Cortex of kidney (tissue), 1 donor: ENCODE measurements at places on chromosomes 16 and 17.

GRCh38 chr16:82874672-82875071 lies 247.9 kb downstream of the CDH13 start:
- DNase-seq = no peak

DNA sequence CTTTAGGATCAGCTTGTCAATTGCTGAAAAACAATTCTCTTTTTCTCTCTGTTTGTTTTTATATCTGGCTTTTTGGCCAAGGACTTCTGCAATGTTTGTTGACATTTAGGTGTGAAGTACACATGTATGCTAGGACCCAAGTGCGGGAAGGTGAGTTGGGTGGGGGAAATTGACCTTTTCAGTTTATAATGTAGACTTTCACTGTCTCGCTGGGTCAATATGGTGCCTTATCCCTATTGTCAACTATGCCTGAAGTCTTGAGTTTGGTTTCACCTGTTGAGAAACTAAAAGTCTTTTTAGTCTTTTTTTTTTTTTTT lies 9.5 kb downstream of the WWP2 start:
- DNase-seq = no peak

GRCh38 chr17:64531955-64532371 lies 25.2 kb downstream of the CEP95 start:
- DNase-seq = no peak

DNA sequence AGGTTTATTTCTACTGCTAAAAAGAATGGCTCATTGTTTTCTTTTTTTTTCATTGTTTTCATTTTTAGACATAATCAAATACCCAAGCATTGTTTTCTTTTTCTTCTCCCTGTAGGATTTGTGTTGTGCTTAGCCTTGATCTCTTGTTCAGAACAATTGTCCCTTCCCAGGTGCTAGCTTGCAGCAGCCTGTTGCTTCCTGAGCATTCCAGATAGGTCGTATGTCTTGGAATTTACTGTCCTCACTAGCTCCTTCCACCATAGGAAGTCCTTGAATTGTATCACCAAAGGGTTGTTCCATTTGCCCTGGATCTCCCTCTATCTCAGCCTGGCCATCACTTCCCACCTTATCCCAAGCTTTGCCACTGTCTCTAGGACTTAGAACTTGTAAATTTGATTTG lies 10.0 kb upstream of the VPS4A start:
- no peak for DNase-seq

DNA sequence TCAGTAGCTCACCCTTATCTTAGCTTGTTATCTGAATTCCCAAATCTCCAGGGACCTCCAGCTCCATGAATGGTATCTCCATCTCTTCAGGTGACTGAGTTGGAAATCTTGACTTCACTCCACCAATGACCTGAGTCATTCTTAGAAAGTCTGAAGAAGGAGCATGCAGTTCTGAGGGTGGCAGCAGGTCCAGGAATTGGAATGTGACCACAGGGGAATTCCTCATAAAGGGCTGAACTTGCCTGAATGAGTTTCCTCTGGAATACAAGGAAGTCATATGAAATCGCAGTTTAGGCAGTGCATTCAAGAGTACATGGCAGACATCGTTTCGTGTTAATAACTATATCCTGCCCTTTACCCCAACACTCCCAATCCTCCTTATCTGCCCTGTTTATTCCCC lies 12.5 kb upstream of the PYY start:
- DNase-seq = no peak

- no peak for DNase-seq
Observed at GRCh38 chr17:29012535-29012934, 6.7 kb upstream of the SEZ6 start.

- DNase-seq = no peak
Observed at GRCh38 chr17:8785547-8786413, 13.4 kb downstream of the MFSD6L start.

DNA sequence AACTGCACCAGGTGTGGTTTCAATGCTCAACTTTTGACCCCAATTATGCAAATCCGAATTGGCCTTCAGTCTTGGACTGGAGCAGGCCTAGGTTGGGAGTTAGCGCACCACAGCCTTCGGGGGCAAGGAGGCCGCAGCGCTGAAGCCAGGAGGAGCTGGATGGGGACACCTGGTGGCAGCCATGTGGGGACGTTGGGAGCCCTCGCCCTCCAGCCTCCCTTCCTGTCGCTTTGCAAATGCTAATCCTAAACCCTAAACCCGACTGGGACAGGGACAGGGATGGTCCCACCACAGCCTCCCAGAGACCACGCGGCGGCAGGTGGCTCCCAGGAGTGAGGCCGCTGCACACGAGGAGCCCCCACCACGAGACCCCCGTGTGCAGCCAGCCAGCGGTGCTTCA lies 58.7 kb downstream of the KLHDC4 start:
- DNase-seq = no peak

DNA sequence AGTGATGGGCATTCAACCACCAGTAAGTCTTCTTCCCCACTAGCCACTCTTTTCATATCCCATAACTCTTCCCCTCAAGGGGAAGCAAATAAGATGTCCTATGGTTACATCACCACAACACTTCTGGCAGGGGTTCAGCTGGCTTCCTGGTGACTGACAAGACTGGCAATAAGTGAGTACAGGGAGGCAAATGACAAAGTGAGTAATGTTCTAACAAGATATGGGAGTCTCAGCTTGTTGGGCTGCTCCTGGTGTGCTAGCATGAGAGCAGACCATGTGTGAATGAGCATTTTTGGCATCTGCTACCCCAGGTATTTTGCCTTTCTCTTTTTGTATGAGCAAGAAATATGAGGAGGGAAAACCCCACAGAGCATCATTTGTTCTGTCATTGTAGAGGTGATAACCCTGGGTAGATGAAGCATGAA lies 9.9 kb downstream of the TMIGD1 start:
- DNase-seq = no peak

GRCh38 chr17:76752006-76752405 lies 14.1 kb downstream of the MFSD11 start:
- no peak for DNase-seq

DNA sequence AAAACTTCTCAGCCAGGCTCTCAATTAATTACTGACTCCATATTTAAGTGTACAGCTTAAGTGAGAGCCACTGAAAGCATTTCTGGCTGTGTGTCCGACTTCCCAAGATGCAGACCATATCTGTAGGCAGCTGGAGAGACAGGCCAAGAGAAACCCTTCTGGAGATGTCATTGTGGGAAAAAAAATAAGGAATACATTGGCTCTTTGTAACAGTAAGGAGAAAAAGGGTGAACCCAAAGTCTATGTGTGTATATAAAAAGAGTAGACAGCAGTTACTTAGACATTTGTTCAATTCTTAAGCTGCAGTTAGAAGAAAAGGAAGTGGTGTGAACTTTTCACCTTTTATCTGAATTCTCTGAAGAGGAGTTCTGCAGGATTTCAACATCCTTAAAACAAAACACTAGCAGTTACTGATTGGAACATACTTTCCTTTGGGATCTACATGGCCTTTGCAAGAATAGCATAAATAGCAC lies 21.7 kb downstream of the FAM117A start:
- no peak for DNase-seq

DNA sequence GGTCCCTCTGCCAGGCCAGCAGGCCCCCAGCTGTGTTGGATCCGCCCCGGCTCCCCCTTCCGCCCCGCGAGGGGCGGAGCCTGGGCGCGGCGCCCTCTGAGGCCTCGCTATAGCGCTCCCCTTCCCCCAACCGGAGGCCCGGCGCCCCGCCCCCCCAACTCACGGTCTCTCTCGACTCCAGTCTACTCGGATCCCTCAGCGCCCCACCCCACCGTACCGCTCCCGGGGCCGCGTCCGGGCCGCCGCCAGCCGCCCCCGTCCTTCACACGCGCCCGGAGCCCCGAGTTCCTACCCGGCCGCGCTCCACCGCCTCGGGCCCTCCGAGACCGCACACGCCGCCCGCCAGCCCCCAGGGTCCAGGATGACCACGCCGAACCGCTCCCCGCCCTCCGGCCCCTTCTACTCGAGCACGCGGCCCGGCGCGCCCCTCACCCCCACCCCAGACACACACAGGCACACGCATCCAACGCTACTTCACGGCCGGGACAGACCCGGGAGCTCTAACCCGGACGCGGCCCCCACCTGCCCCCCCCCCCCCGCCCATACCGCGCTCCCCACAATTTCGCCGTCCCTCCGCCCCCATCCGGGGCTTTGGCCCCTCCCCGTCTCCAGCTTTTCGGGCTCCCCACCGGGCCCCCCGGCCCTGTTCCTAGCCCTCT lies 1.4 kb downstream of the PHF23 start:
- DNase-seq = no peak

GRCh38 chr16:1823821-1824220 lies 2.8 kb downstream of the HAGH start:
- DNase-seq = no peak

GRCh38 chr17:69588316-69588715 lies 173.8 kb downstream of the MAP2K6 start:
- no peak for DNase-seq

- DNase-seq = no peak
Observed at GRCh38 chr16:29663016-29663806, at the start of gene SPN. Gene SPN (plus strand): TSS chr16:29663247. CDS start chr16:29663729, 482 bp downstream.

DNA sequence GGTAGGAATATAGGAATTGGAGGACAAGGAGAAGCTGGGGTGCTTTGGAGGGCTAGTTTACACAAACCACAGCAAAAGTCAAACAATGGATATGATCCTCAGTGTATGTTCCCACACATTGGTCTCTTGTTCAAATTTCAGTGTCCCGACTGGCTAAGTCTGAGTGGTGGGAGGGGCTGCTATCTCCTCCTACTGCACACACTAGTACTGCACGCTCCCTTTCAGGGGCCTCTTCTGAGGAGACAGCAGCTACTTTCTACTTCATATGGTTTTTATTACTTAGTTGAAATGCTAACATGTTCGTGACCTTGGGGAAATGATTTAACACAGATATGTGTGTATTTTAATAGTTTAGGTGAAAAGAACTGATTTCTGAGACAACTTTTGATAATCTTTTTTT lies 18.8 kb upstream of the KRT10 start:
- no peak for DNase-seq

DNA sequence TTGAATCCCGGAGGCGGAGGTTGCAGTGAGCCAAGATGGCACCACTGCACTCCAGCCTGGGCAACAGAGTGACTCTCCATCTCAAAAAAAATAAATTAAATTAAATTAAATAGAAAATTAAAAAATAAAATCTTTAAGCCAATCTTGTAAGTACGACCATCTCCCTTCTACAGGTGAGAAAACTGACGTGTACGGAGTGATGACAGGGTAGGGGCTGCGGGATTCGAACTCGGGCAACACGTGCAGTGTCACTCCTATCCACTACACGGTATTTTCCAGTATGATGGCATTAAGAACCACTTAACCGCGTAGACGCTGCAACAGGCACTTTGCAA lies 762 bp downstream of the WDR59 start:
- DNase-seq = no peak

GRCh38 chr16:11651796-11652195 lies 16.5 kb upstream of the SNN start:
- DNase-seq = no peak

DNA sequence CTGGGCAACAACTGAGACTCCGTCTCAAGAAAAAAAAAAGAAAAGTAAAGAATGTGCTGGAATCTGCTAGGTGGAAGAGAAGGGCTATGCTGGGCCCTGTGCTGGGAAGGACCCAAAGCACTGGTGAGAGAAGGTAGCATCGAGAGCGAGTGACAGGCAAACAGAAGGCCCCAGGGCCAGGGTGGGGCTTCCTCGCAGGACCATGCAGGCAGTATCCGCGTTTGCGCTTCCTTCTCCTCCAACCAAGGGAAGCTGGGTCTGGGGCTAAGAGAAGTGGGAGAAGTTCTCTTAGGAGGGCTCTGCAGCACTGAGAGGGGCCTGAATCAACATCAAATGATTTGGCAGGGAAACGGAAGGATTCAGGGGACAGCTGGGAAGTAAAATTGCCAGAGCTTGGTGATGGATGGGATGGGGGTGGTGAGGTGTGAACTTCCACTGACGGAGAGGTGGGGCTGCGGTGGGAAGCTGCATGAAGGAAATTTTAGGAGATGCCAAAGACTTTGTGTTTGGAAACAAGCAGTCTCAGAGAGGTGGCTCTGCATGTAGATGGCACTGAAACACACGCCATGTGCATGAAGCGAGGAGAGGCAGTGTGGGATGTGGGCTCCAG lies 5.2 kb upstream of the ECI1 start:
- no peak for DNase-seq
